ENCODE measurements at places on chromosomes 5 and 9.

GRCh38 chr5:36052538-36052937 is 14.1 kb downstream of the UGT3A2 start:
- no peak for DNase-seq

DNA sequence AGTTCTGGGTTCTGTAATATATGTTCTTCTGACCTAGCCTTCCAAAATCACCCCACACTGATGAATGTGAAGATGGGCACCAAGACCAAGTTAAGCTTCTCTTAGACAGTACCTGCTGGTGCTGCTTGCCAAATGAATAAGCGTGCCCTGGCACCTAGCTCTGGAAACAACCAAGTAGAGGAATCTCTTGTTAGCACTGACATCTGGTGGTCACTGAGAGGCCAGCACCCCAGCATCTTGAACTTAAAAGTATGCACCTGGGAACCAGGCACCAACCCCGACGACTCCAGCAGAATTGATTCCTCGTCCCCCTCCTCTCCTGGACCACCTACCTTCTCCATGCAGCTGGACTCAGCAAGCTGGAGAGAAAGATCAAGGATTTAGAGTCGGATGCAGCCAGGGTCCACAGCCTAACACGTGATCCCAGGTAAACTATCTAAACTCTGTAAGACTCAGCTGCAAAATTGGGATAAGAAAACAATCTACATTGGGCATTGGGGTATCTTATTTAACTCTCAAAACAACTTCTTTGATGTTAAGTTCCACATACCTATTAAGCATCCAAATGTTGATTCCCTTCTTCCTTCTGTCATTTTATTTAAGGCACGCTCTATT is 89.8 kb downstream of the SLC1A3 start:
- peak; percentile 41 for DNase-seq

DNA sequence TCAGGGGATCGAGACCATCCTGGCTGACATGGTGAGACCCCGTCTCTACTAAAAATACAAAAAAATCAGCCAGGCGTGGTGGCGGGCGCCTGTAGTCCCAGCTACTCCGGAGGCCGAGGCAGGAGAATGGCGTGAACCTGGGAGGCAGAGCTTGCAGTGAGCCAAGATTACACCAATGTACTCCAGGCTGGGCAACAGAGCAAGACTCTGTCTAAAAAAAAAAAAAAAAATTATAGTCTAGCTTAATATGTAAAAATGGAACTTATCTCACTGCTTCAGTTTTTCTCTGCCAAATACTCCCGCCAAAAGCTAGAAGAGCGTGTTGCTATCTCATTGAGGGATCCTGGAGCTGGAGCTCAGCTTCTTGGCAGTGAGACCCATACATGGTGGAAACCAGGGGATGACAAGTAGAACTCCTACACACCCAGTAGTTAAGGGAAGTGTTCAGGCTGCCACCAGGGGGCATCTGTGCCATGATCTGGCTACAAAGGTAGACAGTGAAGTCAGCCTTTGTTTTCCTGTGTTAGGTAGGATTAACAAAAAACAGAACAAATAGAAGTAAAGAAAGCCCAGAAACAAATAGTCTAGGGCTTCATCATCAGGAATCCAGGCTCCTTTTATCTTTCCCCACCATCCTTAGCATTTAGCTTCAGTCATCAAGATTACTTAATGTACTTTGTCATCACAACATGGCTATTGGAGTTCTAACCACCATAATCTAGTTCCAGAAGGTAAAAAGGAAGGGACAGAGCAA is 33.6 kb upstream of the GLIPR2 start:
- DNase-seq, result peak; percentile 77

- DNase-seq, result peak; percentile 27
Measured at GRCh38 chr5:89473196-89473595, 590.2 kb upstream of the MEF2C start.

GRCh38 chr5:12320331-12320730 is 416.1 kb upstream of the CTNND2 start:
- DNase-seq, result no peak

- DNase-seq, result peak; percentile 6
Measured at GRCh38 chr9:31519826-31520225, 864.6 kb upstream of the ACO1 start.

- no peak for DNase-seq
Measured at GRCh38 chr5:133079048-133079447, 27.2 kb downstream of the HSPA4 start.

DNA sequence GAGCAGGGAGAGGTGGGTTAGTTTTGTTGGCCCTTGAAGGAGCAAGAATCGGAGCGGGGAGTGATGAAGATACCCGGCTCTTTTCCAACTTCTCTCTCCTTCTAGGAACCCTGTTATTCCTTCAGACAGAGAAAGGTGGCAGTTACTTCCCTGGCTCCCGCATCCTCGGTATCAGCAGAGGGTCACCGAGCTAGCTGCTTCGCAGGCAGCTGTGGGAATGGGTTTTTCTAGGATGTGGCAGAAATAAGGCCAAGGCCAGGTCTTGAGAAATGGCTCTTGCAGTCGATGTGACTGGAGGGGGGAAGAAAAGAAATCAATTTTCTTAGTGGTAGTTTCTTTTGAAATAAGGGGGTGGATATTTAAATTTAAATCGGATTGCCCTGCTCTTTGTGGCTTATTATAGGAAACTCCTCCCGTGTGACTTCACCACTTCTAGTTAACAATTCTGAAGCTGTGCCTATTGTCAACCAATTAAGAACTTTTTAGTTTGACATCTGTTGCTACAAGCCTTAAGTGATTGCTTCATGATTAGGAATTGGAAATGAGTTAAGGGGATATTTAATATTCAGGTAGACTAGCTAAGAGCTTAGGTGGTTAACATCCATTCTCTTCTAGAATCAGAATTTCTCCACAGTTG is 1.4 kb downstream of the SAP30L start:
- DNase-seq, result no peak

GRCh38 chr5:158463188-158463587 is 604.2 kb upstream of the CLINT1 start:
- no peak for DNase-seq

- DNase-seq, result no peak
Measured at GRCh38 chr9:94901019-94901363, 174.5 kb downstream of the AOPEP start.

- DNase-seq, result peak; percentile 46
Measured at GRCh38 chr9:92480986-92481633, 1.2 kb downstream of the ASPN start.

- DNase-seq, result no peak
Measured at GRCh38 chr9:128798896-128799295, 11.8 kb downstream of the TBC1D13 start.

- DNase-seq, result no peak
Measured at GRCh38 chr9:18299449-18299848, 174.5 kb upstream of the ADAMTSL1 start.

DNA sequence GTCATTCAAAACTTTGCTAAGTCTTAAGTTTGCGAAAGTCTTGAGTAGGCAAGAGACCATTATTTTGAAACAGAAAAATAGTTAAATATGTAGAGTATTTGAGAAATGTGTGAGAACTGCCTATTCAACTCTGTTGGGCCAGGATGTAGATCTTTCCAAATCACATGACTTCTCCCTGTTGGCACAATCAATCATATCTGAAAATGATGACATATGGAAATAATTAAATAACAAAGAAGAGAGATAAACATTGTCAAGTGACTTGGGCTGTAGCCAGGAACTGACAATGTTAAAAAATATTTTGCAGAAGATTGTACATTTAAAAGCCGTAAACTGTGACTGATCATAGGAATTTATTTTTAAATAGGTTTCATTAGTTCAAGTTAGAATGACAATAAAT is 104.6 kb upstream of the IL6ST start:
- peak; percentile 31 for DNase-seq

DNA sequence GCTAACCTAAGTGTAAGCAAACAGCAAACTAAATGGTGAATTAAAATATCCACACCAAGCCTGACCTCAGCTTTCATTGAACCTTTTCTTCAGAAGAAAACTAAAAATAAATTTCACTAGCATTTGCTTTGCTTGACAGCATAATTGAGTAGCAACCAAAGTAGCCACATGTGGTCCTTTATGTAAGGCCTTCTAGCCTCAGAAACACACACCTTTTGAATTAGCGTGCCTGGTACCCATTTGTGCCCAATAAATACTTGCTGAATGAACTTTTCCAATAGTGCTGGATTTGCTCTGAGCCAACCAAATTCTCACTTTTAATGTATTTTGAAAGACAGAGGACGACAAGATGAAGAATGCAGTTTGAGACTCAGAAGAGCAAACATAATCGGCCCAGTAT is 2.1 kb upstream of the NIPBL start:
- no peak for DNase-seq

DNA sequence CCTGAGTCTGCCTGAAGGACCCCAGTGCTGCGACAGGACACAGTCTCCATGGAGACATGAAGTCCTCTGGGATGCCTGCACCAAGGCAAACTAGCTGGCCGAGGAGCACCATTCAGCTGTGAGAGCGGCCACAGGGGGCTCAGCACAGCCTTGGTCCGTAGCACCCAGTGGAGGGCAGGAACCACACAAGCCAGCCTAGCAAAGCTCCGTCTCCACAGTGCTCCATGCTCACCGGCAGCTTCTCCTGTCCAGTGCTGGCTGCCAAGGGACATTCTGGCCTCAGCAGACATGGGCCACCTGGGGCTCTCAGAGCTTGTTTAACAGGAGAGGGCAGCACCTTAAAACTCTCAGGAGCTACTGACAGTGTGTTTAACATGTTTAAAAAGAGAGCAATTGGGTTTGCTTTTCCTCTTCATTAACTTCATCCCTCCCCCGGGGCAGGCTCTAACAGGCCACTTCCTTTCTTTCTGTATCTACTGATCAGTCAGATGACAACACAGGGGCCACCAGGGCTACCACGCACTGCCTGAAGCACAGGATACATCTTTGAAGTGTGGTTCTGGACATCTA is 57.0 kb downstream of the SECISBP2 start:
- DNase-seq, result no peak

- no peak for DNase-seq
Measured at GRCh38 chr9:129988607-129989361, 54.2 kb downstream of the FNBP1 start.

DNA sequence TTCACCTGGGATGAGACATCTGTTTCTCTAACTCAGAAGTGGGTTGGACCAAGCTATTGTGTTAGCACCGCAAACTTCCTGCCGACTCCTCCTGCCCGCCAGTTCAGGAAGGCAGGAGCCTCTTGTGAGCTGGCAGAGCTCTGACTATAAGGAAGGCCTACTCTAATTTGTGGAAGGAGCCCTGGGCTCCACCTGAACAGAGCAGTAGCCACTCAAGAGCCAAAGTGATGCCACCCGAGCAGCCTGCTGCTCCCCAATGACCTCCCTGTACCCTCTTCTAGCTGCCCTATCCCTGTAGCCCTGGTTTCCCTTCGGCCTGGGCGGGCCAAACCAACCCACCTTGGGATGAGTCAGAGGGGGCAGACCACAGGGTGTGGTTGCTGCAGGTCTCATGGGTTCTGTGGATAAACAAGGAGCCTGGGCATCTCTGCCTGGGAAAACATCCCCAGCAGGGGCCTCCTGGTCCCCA is 81.6 kb downstream of the PSD2 start:
- DNase-seq, result no peak

DNA sequence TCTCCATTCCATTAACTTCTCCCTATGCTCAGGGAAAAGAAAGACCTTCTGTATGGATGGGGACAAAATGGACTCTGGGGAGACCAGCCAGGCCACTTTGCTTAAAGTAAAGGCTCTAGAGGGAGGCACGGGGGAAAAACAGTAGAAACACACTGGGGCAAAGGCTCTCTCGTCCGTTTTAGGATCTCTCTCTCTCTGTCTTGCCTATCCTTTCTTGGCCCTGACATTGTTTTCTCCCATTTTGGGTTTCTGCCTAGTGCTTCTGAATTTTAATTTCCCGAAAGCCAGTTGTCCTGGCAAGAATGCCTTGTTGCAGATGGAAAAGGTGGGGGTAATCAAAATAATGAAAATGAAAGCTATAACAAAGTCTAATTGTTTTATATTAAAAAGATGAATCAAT is 28.2 kb downstream of the NMUR2 start:
- no peak for DNase-seq

- no peak for DNase-seq
Measured at GRCh38 chr9:34611251-34611810, 566 bp downstream of the RPP25L start.

GRCh38 chr5:8457187-8458037 is 588.5 kb downstream of the MTRR start:
- peak; percentile 94 for DNase-seq

DNA sequence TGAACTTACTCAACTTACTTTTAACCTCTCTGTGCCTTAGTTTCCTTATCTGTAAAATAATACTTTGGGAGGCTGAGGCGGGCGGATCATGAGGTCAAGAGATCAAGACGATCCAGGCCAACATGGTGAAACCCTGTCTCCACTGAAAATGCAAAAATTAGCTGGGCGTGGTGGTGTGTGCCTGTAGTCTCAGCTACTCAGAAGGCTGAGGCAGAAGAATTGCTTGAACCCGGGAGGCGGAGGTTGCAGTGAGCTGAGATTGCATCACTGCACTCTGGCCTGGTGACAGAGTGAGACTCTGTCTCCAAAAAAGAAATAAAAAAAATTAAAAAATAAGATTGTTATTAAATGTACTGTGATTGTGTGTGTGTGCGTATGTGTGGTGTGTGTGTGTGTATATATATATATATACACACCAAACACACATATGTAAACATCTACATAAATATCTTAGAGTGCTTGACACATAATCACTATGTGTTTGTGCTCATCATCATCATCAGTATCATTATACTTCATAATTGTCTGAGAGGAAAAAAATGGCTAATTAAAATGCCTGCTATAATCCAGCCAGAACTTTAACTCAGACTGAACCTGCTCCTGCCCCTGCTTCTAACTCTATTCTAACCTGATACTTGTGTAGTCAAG is 312.8 kb downstream of the FER start:
- no peak for DNase-seq

DNA sequence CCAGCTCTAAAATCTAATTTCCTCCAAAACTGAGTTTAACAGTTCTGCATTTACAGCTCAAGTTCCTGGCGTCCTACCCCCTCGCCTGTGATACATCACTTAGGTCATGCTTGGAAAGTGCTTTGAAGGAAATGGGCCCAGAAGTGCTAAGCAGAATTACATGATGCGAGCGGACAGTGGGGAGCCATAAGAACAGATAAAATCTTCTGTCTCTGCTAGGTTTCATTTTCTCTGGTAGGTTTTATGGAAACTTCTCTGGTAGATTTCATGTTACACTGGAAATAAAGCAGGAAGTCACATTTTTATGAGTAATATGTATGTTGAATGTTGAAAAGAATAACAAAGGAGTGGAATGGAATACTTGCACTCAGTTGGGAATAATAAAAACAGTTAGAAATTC is 138.3 kb downstream of the ZDHHC21 start:
- DNase-seq, result no peak

GRCh38 chr5:52892242-52892878 is 96.8 kb upstream of the ITGA2 start:
- no peak for DNase-seq

- DNase-seq, result no peak
Measured at GRCh38 chr9:130498298-130498917, 53.6 kb downstream of the ASS1 start.

GRCh38 chr9:18741945-18742344 is 268.0 kb downstream of the ADAMTSL1 start:
- DNase-seq, result no peak

- DNase-seq, result peak; percentile 77
Measured at GRCh38 chr5:159061179-159061796, 38.4 kb downstream of the EBF1 start.

- DNase-seq, result peak; percentile 54
Measured at GRCh38 chr5:78537821-78538220, 110.8 kb downstream of the LHFPL2 start.

Measured in astrocyte (in vitro differentiated cells and primary cell).